Lung microvascular endothelial cell (primary cell): ENCODE measurements at places on chromosomes 4 and X. TPM values are rescaled to one million over a fixed set of nuclear protein-coding genes. Genes with fewer than 3 reads are reported as not detected.

DNA sequence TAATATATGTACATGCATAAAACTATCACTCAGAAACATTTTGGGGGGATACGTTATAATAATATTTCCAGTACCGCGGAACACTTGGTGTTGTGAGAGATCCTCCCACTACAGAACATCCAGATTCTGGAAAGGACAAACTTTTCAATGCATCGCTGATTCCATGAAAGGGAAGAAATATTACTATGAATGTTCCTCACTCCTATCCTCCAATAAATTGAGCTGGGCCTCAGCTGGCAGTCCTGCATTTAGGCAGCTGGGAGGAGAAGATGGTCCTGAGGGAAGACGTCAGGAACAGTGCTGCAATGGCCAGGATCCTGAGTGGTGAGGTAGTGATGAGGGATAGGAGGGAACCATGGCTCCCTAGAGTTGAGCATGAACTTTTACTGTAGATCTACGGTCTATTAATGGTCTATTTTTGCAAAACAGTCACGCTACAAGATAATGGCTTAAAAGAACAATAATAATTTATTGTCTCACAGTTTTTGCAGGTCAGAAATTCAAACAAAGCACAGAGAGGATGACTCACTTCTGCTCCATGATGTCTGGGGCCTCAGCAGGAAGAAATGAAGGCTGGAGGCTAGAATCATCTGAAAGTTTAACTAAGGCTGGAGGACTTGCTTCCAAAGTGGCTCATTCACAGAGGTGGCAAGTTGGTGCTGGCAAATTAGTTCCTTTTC is 538.1 kb downstream of the STIM2 start:
- no peak for DNase-seq

The PDE6B gene
- 1.7 and 7.5 TPM in 2 replicates for total RNA-seq

GRCh38 chrX:20515841-20516461 is 249.2 kb upstream of the RPS6KA3 start:
- DNase-seq = peak; percentile 85

DNA sequence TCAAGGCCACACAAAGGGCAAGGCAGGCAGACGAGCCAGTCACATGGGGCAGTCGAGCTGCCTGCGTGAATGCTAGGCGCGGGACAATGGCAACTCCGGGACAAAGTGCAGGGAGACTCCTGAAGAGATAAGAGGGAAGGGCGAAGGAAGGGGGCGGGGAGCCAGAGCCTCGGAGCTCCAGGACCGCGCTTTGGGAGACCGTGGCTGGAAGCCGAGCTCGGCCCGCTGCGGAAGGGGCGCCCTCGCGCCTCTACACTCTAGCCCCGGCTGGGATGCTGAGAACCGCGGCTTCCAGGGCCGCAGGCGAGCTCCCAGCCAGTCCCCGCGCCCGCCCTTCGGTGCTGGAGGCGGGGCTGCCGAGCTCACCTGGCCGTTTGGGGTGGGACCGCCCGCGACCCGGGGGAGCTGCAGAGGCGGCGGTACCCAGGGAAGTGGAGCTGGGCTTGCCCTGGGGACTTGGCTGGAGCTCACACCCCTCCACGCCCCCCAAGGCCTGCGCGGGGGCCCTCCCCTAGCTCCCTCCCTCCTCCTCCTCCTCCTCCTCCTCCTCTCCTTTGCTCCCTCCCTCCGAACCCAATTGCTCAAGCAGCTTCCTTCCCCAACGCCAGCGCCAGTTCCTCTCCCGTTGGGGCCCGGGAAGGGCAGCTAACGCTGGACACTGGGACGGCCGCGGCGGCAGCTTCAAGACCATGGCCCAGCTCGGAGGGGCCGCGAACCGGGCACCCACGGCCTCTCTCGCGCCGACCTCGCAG is at the start of gene SOWAHD:
Gene SOWAHD (plus strand): TSS at position 610 of the 752 bp plus-strand sequence. CDS start 80 bp downstream, at position 690.
- DNase-seq = no peak

DNA sequence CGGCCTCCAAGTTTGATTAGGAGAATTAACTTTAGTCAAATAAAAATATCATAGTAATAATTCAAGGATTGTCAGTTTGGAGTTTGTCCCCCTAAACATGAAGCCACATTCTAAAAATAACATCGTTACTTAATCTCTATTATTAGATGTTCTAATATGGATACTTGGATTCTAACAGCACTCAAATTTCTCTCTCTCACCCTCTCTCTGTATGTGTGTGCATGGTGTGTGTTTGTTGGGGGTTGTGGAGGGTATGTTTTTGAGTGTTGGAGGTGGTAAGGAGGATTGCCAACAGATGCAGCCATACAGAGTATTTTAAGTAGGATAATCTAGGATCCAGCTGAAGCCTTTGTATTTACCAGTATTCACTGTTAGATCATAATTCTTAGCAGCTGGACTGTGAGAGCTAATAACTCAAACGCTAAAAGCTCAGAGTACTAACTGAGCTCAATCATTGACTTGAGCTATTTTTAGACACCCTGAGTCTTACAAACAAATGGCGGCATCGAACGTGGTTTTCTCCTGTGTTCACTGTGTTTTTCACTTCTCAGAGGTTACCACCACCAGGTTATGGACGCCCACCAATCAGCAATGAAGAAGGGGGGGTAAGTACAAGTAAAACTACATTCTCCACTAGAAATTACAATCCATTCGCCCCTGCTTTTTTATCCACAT is 8.8 kb downstream of the ENAM start:
- no peak for DNase-seq

DNA sequence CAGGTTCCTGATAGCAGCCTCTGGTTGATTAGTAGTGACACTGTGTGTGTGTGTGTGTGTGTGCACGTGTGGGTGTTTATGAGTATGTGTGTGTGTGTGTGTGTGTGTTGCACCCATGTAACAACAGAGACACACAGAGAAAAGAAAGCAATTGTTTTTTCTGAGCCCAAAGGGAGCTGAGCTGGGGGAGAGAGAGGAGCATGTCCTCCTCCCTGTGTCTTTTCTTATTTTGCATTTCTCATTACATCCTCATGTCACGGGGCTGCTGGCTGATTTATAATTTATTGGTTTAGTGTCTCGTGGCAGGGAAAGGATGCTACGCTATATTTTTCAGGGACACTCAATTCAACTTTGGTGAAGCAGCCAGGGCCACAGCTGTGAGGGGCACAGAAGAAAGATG is 511.4 kb downstream of the BCOR start:
- DNase-seq = no peak

- no peak for DNase-seq
Measured at GRCh38 chrX:108028854-108029253, 16.0 kb upstream of the VSIG1 start.

The MAP7D2 gene
- under 0.01 TPM in 2 replicates for total RNA-seq

The SPANXN2 gene
- total RNA-seq = not detected in 2 replicates

GRCh38 chr4:140372751-140373327 is 607 bp upstream of the SCOC start:
- DNase-seq = no peak

DNA sequence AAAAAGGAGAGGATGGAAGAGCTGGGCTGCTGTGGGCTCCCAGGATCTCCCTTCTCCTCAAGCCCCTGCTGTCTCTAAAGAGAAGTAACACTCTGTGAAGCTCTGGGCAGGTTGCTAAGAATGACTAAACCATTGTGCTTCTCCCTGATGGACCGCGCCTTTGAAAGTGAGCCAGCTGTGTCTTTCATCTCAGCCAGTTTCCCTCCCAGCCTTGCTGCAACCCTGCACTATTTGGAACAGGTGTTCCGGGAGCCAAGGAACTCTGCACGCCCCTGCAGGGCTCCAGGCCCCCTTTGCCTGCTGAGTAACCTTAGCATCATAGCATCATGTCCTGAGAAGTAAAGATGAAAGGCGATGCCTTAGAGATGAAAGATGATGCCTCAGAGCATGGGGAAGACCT is 39.7 kb downstream of the SMIM20 start:
- DNase-seq = no peak

DNA sequence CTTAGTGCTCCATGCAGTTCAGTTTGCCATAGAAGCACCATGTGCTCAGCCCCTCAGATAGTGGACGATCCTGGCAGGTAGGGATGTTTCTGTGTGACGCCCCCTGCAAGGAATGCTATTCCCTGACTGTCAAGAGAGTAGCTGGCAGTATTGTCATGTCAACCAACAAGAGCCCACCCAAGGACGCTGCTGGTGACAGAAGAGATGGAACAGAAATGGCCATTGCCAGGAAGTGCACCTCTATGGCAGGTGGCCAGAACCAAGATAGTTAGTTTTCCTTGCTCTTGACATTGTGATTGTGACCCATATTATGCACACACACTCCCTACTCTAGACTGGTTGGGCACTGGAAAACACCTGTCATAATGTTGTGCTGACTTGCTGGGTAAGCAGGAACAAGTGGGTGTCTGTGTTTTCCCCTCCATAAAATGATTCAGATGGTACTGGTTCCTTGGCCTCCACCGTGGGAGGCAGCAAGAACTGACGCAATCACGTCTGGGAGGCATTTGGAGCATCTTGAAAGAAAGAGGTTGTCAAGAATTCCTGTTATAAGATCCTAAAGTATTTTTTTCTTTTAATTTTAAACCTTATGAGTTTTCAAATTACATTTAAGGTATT is 507.9 kb downstream of the MID1IP1 start:
- peak; percentile 80 for DNase-seq

The SLC49A3 gene
- total RNA-seq = 4.1 and 7.7 TPM in 2 replicates

The RXFP1 gene
- 0.22 TPM in 1 of 2 replicates, not detected in the other for total RNA-seq

GRCh38 chr4:118723369-118723768 is 38.2 kb downstream of the METTL14 start:
- DNase-seq = no peak

The TCP11X2 gene
- not detected in 2 replicates for total RNA-seq

The F8A1 gene
- 2.4 and 3.4 TPM in 2 replicates for total RNA-seq

DNA sequence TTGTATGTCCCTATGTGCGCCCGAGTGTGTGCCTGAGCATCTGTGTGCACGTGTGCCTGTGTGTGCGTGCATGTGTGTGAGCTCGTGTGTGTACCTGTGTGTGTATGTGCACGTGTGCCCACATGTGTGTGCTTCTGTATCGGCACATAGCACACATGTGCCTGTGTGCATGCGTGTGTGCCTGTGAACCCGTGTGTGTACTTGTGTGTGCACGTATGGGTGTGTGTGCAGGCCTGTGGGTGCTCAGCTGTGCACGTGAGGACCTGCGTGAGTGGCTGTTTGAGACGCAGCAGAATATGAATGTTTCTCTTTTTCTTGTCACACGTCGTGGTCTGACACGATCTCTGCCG is 4.3 kb downstream of the AKAP17A start:
- DNase-seq = no peak

The SORBS2 gene
- 94.8 and 143 TPM in 2 replicates for total RNA-seq

DNA sequence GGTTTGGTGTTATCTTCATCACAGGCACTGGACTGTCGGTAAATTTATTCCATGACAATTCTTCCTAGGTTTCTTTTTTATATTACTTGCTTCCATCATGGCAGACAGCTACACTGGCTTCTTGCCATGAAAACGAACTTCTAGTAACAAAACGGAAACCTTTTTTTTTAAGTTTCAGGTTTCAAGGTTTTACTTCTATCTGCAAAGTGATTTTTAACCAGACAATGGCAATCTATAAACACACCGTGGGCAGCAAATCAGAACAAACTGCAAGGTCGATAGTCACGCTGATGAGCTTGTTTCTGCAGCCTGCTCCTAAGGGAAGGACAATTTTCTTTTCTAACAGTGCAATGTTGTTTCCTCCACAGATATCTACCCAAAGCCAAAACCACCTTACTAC is 29.9 kb downstream of the XG start:
- DNase-seq = no peak
